H9 (cell line): ENCODE measurements at places on chromosomes 2 and 18. TPM values are rescaled to one million over a fixed set of nuclear protein-coding genes. Genes with fewer than 3 reads are reported as not detected.
A peak's percentile ranks its signal among the peaks of the same experiment; 100 is the strongest.

DNA sequence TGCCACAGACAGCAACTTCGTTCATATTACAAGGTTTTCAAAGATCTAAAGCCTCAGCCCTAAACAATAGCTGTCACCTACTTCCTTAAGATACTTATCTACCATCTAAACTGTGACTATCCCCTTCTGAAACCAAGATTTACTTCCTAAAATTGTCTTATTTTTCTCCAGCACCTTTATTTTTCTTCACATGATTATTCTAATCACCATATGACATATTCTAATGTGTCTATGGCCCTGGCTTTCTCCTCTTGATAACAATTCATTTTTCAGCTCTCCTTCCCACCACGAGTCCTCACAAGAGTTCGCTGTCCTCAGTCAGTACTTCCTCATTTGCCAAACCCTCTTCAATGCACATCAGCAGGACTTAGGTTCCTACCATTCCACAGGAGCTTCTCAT lies 53.9 kb downstream of the RTTN start:
- peaks cover under 1% of the 10 kb centered on the region; the same call in 1 of the 2 replicates for H3K4me1 ChIP-seq
- no peaks in the 10 kb centered on the region for H3K27me3 ChIP-seq
- no peak overlapping the region for H3K4me3 ChIP-seq
- DNase-seq: no peak
- H3K36me3 ChIP-seq: peaks cover 3% of the 10 kb centered on the region; the same call in 2 of the 3 replicates
- H3K27ac ChIP-seq: no peak overlapping the region

GPBAR1 gene
- 0.37 and 0.44 TPM in 2 replicates for total RNA-seq

- no peaks in the 10 kb centered on the region; the same call in 1 of the 2 replicates for H3K4me1 ChIP-seq
- no peak overlapping the region for H3K4me3 ChIP-seq
- peak; percentile 96 for DNase-seq
- H3K36me3 ChIP-seq: peaks cover 5% of the 10 kb centered on the region; the same call in 1 of the 2 replicates
These were observed 16.8 kb upstream of the ITM2C start for GRCh38 chr2:230847883-230848388.

DNA sequence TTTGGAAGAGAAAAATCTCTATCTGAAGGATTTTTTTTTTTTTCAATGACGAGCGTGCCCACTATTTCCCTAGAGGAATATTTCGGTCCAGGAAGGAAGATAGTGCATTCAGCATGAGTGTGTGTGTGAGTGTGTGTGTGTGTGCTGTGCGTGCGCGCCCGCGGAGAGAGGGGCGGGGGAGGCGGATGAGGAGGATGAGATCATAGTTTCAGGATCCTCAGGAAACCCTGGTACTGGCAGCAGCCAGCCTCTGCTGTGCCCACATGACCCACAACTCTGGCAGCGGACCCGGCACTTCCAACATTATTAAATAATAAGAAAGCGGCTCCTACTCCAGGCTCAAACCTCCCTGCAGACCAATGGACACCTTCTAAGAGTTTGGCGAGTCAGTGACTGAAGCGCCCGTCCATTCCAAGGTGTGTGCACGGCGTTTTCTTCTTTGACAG lies 217.0 kb upstream of the DTNA start:
- DNase-seq: peak; percentile 81
- H3K36me3 ChIP-seq: no peaks in the 10 kb centered on the region; the same call in 2 of the 3 replicates
- H3K27me3 ChIP-seq: no peaks in the 10 kb centered on the region
- peak overlapping the region; percentile 83 for H3K4me3 ChIP-seq
- no peak overlapping the region for H3K27ac ChIP-seq

GAL3ST2 gene
- 0.33 and 0.37 TPM in 2 replicates for total RNA-seq

- peaks cover 4% of the 10 kb centered on the region; the same call in 1 of the 2 replicates for H3K4me1 ChIP-seq
- H3K27me3 ChIP-seq: no peaks in the 10 kb centered on the region; the same call in 1 of the 2 replicates
- DNase-seq: no peak
- no peak overlapping the region for H3K4me3 ChIP-seq
These were observed 3.8 kb downstream of the LIPG start for GRCh38 chr18:49565612-49566011.

GRCh38 chr18:37519510-37520135 lies 46.0 kb downstream of the CELF4 start:
- no peak overlapping the region for H3K4me3 ChIP-seq
- no peak overlapping the region for H3K27ac ChIP-seq
- no peaks in the 10 kb centered on the region for H3K36me3 ChIP-seq
- no peaks in the 10 kb centered on the region for H3K4me1 ChIP-seq

DNA sequence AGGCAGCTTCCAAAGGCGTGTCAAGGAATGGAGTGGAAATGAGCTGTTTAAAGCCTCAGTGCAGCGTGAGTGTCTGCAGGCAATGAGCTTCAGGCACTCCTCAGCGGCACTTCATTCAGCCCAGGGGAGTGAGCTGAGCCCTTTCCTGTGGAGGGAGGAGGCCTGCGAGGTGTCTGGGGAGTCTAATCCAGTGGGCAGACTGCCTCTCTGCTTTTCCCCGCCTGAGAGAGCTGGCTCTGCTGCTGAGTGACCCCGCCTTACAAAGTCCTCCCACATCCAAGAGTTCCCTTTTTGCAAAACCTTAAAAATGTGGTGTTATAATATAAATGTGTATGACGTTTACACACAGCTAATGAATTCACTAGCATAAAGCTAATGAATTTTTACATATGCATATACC lies 7.0 kb upstream of the LDLRAD4 start:
- no peak overlapping the region for H3K27ac ChIP-seq
- no peak overlapping the region for H3K4me3 ChIP-seq
- H3K4me1 ChIP-seq: no peaks in the 10 kb centered on the region
- DNase-seq: no peak
- H3K27me3 ChIP-seq: peaks cover 3% of the 10 kb centered on the region; the same call in 1 of the 2 replicates

NEU4 gene
- total RNA-seq: 0.42 and 0.70 TPM in 2 replicates

- H3K4me1 ChIP-seq: no peaks in the 10 kb centered on the region
- H3K4me3 ChIP-seq: no peak overlapping the region
- DNase-seq: no peak
- H3K36me3 ChIP-seq: peaks cover 2% of the 10 kb centered on the region; the same call in 1 of the 2 replicates
- no peaks in the 10 kb centered on the region for H3K27me3 ChIP-seq
These were observed 65.6 kb upstream of the COPS8 start for GRCh38 chr2:237020090-237020489.

- H3K27ac ChIP-seq: no peak overlapping the region
- H3K36me3 ChIP-seq: no peaks in the 10 kb centered on the region
- H3K4me3 ChIP-seq: no peak overlapping the region
- H3K27me3 ChIP-seq: no peaks in the 10 kb centered on the region
- DNase-seq: no peak
These were observed 394.2 kb downstream of the CDH19 start for GRCh38 chr18:66209656-66210055.

SLC16A14 gene
- total RNA-seq: 0.61 and 1.1 TPM in 2 replicates

DNA sequence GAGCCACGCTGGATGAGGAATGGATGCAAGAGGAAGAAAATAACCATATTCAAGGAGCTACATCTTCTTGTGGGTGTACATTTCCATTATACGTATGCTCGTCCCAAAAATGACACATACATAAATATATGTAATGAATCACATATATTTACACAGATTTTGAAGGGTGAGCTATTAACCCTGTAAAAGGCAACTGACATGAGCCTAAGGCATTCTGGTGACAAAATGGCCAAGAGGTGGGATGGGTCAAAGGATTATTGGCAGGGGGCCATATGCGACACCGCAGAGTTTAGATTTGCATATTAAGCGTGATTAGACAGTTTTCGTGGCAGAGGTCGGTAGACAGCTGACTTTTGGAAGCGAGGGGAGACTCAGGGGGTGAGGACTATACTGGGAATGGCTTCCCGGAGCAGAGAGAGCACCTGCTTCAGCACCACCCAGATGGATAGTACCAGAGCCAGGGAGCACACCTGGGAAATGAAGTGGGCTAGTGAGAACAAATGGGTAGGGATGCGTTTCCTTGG lies 431 bp upstream of the CNRIP1 start:
- peak overlapping the region; percentile 69 for H3K4me3 ChIP-seq
- DNase-seq: peak; percentile 66
- no peaks in the 10 kb centered on the region; the same call in 1 of the 2 replicates for H3K4me1 ChIP-seq
- H3K36me3 ChIP-seq: no peaks in the 10 kb centered on the region
- H3K27ac ChIP-seq: no peak overlapping the region

DNA sequence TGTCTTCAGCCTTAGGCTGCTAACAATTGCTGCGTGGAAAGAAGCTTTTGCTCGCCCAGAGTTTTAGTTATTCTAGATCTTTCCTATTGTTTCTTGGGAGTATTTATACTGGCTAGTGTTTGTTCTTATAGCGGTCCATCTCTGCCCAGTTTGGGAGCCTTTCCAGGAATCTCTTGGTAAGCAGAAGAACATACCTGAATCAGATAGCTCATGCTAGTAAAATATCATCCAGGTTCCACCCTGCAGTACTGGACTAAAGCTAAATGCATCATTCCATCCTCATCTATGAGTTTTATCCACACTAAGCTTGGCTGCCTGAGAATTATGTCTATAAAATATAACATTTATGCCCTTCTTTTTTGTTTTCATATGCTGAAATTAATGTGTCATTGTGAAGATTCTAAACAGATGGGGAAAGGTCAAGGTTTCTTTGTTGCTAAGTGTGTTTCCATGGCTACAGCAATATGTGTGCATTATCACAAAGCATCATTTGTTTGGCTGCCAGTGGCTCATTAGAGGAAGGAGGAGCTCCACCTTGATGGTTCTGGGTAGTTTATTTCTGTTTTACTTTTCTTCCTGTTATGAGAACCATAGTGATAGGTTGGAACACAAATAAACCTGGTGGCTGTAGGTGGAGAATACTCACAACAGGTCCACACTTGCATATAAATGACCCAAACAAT lies 182.8 kb downstream of the PIK3C3 start:
- no peaks in the 10 kb centered on the region for H3K4me1 ChIP-seq
- H3K27me3 ChIP-seq: no peaks in the 10 kb centered on the region
- no peak overlapping the region for H3K4me3 ChIP-seq
- DNase-seq: no peak
- peaks cover 12% of the 10 kb centered on the region; the same call in 1 of the 2 replicates for H3K36me3 ChIP-seq

GRCh38 chr2:70132244-70133126 lies 45.2 kb downstream of the PCBP1 start:
- H3K27me3 ChIP-seq: no peaks in the 10 kb centered on the region
- 0 out of 2 replicates have a peak, but pooled peaks cover 4% of the 10 kb centered on the region for H3K36me3 ChIP-seq
- H3K4me1 ChIP-seq: peaks cover 4% of the 10 kb centered on the region
- peak overlapping the region; percentile 5 for H3K27ac ChIP-seq
- no peak for DNase-seq

DNA sequence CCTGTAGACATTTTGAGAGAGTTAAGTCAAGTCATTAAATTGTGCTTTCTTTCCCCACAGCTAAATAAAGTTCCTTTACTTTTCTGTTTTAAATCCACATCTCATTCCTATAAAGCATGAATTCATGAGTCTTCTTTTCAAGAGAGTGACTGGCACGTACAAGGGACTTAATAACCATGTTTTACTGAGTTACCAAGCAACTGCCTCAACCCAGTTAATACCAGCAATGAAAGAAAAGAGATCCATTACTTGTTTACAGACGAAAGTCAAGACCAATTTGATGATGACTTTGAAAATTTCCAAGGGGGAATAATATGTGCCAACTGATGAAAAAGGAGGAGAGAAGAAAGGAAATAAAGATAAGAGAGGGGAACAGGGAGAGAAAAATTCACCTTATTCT lies 1082.5 kb upstream of the GYPC start:
- DNase-seq: no peak
- H3K27ac ChIP-seq: no peak overlapping the region
- H3K4me3 ChIP-seq: no peak overlapping the region
- no peaks in the 10 kb centered on the region for H3K27me3 ChIP-seq

C2orf81 gene
- 2.4 and 3.5 TPM in 2 replicates for total RNA-seq

GRCh38 chr2:113765276-113765675 lies 8.8 kb upstream of the SLC35F5 start:
- peaks cover 28% of the 10 kb centered on the region for H3K36me3 ChIP-seq
- H3K27ac ChIP-seq: no peak overlapping the region
- no peaks in the 10 kb centered on the region for H3K4me1 ChIP-seq
- H3K27me3 ChIP-seq: no peaks in the 10 kb centered on the region

GRCh38 chr2:230358305-230358704 lies 31.3 kb downstream of the SP140L start:
- H3K36me3 ChIP-seq: peaks cover 2% of the 10 kb centered on the region; the same call in 2 of the 3 replicates
- H3K27ac ChIP-seq: no peak overlapping the region
- H3K4me3 ChIP-seq: no peak overlapping the region

POTEJ gene
- total RNA-seq: not detected in 2 replicates

DNA sequence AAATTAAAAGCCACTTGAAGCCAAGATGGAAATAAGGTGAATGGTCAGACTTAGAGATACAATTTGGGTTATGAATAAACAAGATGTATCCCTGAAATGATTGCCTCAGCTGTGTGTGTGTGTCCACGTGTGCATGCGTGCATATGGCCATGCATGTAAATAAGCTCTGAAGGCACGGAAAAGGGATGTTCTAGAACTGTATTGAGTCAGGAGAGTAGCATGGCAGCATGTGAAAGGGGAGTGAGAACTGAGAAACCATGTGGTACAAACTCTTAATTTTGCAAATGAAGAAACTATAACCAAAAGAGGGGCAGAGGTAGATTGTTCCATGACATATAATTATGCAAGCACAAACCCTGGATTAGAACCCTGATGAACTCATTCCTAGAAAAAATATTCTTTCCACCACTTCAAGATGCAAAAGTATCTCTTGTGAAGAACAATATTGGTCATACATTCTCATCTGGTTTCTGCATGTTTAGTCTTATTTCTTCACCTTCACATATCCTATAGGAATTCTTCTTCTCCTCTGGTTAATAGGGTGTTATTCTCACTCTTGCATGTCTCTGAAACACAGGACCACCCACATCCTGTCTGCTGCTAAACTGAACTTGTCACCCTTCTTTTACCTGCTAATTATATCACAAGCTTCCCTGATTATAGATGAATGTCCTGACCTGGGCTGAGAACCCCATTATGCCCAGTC lies 455.8 kb downstream of the SETBP1 start:
- no peaks in the 10 kb centered on the region for H3K27me3 ChIP-seq
- H3K36me3 ChIP-seq: peaks cover 7% of the 10 kb centered on the region; the same call in 1 of the 2 replicates
- no peaks in the 10 kb centered on the region for H3K4me1 ChIP-seq
- DNase-seq: no peak
- no peak overlapping the region for H3K4me3 ChIP-seq
- no peak overlapping the region for H3K27ac ChIP-seq

DNA sequence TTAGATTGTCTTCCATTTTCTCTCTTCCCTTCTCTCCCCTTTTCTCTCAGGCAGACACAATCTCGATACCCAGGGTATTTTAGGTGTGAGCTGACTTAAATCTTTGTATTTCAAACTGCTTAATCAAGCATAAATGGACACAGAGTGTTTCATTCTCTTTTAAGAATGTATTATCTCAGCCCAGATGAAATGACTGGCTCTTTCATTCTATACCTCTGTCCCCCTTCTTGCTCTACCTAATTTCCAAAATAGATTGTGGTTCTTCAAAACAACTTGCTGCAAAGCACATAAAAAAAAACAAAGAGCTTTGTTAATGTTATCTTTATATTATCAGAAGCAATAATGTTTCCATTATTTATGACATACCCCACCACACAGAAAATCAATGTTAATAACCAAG lies 514.6 kb downstream of the ERBB4 start:
- no peaks in the 10 kb centered on the region for H3K4me1 ChIP-seq
- no peaks in the 10 kb centered on the region for H3K27me3 ChIP-seq
- no peaks in the 10 kb centered on the region for H3K36me3 ChIP-seq
- no peak for DNase-seq
- no peak overlapping the region for H3K27ac ChIP-seq
- no peak overlapping the region for H3K4me3 ChIP-seq

GRCh38 chr2:100887713-100888495 lies 68.0 kb downstream of the NPAS2 start:
- no peaks in the 10 kb centered on the region for H3K36me3 ChIP-seq
- H3K4me1 ChIP-seq: peaks cover 14% of the 10 kb centered on the region; the same call in 1 of the 2 replicates
- no peak overlapping the region for H3K27ac ChIP-seq

GRCh38 chr2:223972656-223973102 lies 15.4 kb downstream of the MRPL44 start:
- H3K36me3 ChIP-seq: no peaks in the 10 kb centered on the region
- DNase-seq: no peak
- H3K4me3 ChIP-seq: no peak overlapping the region
- H3K27me3 ChIP-seq: no peaks in the 10 kb centered on the region
- H3K27ac ChIP-seq: no peak overlapping the region

DARS1 gene
- 117 and 122 TPM in 2 replicates for total RNA-seq

ST8SIA5 gene
- 0.63 and 0.75 TPM in 2 replicates for total RNA-seq

VAMP5 gene
- 0.57 and 0.59 TPM in 2 replicates for total RNA-seq
